ENCODE measurements at places on chromosomes 12 and 14.

DNA sequence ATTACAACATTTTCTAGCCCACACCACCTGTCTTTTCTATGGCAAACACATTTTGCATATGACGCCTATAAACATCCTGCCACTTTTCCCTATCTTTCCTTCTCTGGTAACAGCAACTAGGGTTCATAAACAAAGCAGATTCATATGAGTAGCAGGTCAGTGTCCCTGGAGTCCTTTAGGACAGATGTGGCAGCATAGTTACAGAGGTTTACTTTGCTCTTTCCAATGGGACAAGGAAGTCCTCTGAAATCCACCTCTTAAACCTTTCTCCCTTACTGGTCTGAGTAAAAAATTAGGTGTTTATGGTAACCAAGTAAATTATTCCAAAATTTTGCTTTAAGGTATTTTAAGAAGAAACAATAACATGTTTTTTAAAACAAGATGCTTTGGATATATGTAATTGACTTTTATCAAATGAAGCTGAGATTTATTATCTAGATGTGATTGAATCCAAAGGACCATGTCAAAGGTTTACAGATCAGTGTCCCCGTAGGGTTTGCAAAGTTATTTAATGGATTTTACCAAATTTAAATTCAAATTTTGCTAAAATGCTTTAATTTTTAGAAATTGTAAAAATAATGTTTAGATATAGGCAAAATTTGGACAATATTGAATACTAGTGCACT, 79.2 kb upstream of the PAWR start:
- DNase-seq: no peak

GRCh38 chr14:89921346-89921745, 33.2 kb downstream of the EFCAB11 start:
- DNase-seq: no peak

GRCh38 chr12:77213319-77213718, 147.9 kb upstream of the E2F7 start:
- no peak for DNase-seq

GRCh38 chr12:88577537-88577936, 2.7 kb downstream of the KITLG start:
- DNase-seq: no peak

DNA sequence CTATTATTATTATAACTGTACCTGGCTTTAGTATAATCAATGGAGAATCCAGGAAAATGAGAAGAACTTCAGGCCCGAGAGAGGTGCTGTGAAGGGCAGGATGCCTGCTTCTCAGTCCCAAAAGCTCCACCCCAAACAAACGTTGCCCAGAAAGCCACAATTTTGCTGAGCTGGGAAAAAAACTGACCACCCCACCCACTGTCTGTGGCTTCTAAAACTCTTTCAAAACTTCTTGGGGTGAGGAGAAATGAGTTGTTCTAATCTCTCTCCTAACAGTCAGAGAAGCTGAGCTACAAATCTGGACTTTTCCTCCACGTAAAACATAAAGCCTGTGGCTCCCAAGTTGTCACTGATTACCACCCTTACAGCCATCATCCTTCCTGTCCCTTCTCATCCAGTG, 13.4 kb downstream of the VDR start:
- no peak for DNase-seq

DNA sequence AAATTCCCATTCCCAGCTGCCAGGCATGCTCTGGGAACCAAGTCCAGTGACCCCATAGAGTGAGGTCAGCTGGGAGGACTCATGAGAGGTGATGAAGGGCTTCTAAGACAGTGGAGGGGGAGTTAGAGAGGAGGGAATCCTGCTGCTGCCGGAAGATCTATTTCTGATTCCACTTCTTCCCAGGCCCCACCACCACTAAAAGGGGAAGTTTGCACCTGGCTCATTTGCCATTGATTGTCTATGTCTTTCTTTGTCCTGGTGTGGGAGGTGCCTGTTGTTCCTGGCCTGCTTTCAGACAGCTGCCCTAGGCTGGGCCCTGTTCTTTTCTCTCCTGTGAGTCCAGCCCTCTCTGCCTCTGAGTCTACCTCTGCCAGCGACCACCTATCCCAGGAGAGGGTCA, 3.0 kb upstream of the KRT6A start:
- no peak for DNase-seq

DNA sequence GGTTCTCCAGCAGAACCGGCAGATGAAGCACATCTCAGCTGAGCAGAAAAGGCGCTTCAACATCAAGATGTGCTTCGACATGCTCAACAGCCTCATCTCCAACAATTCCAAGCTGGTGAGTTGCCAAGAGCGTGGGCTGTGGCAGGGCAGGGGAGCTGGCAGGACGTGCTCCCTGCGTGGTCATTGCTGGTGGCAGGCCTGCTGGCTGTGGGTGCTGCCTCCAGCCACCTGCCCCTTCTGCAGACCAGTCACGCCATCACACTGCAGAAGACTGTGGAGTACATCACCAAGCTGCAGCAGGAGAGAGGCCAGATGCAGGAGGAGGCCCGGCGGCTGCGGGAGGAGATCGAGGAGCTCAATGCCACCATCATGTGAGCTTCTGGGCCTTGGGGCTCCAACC, 35.8 kb downstream of the IL31 start:
- no peak for DNase-seq

DNA sequence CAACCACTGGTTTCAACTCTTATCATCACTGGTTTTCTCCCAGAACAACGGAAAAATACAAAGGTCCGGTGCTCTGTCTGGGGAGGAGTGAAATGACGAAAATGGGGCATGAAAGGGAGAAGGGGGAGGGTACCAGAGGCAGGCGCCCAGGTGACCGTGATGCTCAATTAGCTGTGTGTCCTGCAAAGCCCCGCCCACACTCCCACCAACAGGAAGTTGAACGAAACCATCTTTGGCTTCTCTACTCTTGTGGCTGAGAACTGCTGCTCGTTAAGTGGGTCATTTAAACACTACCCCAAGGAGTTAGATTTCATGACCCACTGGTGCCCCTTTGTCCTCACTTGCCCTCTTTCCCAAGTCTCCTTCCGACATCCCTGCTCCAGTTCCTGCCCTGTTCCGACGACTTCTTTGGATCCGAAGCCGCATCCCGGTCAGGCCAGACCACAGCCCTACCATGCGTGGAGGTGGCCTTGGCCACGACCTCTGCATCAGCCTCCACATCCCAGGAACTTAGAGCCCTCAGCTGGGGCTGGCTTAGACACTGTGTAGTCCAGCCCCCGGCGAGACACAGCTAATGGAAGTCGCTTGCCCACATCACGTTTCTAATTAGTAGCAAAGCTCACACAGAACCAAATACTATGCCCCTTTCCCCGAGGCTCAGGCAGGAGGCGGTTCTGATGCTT, 11.4 kb upstream of the LRTM2 start:
- peak; percentile 33 for DNase-seq

- no peak for DNase-seq
These were observed 32.4 kb upstream of the TMX1 start for GRCh38 chr14:51207621-51208020.

DNA sequence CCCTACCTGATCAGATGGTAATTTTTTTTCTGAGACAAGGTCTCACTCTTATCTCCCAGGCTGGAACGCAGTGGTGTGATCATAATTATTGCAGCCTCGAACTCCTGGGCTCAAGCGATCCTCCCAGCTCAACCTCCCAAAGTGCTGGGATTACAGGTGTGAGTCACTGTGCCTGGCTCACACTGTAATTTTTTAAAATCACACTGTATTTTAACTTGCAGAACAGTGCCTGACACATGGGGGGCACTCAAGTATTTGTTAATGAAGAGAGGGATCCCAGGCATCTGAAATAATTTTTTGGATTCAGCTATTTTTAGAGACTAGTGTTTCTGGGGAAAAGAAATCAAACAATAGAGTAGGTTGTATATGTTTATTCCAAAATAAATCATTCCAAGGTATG, 21.7 kb downstream of the LIMA1 start:
- DNase-seq: no peak

GRCh38 chr12:26648584-26648983, 184.4 kb downstream of the ITPR2 start:
- no peak for DNase-seq

DNA sequence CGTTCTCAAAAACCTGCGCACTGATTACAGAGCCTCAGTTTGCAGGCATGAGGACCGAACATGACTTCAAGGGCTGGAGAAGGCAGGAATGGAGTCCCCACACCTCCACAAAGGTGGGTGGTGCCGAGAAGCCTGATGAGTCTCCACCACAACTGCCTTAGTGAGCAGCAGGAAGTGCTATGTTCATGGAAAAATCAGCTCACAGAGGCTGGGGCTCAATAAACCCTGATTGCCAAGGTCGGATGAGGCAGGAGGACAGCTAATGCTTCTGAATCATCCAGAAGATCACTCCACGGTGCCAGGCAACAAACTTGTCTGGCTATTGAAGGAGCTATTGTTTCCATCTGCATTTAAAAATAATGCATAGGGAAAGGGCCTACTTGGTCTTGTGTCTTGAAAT, 31.1 kb downstream of the APPL2 start:
- DNase-seq: no peak

- DNase-seq: no peak
These were observed 18.1 kb downstream of the MEG3 start for GRCh38 chr14:100844082-100844408.

DNA sequence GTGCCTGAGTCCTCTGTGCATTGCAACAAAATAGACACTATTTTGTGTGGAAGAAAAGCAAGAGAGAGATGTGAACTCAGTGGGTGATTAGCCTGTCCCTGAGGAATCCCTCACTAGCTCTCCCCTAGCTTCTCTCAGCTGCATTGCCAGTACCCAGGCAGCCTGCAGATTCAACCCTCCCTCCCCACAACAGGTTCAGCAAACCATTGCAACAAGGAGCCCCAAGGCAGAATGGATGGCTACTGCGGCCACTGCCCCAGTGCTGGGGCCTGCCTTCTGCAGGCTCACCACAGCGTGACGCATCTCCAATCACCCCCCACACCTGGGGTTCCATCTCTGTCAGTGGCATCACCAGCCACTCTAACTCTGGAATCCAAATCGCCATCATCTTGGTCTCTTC, 2.3 kb downstream of the CRACR2A start:
- no peak for DNase-seq

DNA sequence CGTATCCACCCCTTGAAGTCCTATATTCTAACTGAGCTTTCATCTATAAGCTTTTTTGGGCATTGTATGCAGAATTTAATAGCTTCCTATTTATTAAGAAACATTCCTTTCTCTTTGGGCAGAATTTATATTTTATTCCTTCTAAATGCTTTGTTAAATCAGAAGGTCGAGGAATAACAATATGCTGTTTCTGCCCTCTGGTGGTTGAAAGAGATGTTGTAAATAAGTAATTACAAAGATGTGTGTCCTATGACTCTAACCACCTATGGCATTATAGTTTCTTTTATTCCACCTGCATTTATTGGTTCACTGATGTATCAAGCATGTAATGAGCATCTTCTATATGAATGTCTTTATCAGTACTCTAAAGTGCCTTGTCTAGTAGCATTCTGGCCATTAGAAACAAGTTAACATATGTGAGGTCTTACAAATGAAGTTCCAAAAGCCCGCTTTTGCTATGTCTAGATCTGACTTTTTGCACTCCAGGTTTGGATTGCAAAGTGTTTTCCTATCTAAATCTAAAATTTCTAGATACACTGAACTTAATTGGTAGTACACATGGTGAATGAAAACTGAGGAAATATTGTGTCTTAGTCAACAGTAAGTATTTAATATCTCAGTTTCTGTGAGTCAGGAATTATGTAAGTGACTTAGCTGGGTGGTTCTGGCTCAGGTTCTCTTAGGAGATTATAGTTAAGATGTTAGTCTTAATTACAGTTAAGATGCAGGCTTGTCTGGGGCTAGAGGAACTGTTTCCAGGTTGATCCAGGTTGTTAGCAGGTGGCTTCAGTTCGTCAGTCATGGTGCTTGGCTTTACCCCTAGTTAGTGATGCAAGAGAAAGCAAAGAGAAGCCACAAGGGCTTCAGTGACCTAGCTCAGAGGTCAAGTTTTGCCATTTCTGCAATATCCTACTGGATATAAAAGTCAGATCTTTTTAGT, 57.5 kb downstream of the PLEKHA5 start:
- DNase-seq: peak; percentile 29

- no peak for DNase-seq
These were observed 70.2 kb upstream of the BCL11B start for GRCh38 chr14:99342204-99342603.

DNA sequence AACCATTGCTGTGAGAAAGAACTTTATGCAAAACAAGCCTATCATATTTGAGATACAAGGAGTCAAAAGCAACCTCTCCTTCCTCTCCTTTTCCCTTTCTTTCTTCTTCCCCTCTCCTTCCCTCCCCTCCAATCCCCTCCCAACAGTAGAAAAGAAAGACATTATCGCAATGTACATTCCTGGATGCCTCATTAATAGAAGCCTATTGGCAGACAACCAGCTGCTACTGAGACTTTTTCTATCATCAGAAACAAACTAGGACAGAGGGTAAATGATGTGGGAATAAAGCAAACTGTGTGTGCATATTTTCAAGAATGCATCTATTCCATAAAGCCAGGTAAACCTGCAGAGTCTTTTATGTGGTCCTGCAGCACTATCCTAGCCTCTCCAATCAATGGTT, 237.2 kb downstream of the ITPR2 start:
- no peak for DNase-seq

DNA sequence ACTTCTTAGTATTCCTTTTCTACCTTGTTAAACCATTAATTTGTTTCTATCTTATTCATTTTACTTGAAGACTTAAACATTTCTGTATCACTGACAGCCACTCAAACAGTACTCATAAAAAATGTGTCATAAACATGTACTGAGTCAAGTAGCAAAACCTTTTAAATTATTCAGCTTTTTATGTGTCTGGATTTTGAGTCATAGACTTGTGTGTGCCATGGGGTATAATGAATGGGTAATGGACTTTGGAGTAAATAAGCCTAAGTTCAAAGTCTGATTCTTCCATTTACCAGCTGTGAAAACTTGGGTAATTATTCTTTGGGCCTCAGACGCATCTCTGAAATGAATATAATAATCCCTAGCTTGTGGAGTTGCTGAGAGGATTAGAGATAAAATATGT, 199.0 kb downstream of the RAD51B start:
- DNase-seq: no peak

GRCh38 chr14:85027681-85028370, 502.1 kb upstream of the FLRT2 start:
- DNase-seq: no peak

GRCh38 chr12:118571730-118572129, 195.4 kb downstream of the SUDS3 start:
- no peak for DNase-seq

DNA sequence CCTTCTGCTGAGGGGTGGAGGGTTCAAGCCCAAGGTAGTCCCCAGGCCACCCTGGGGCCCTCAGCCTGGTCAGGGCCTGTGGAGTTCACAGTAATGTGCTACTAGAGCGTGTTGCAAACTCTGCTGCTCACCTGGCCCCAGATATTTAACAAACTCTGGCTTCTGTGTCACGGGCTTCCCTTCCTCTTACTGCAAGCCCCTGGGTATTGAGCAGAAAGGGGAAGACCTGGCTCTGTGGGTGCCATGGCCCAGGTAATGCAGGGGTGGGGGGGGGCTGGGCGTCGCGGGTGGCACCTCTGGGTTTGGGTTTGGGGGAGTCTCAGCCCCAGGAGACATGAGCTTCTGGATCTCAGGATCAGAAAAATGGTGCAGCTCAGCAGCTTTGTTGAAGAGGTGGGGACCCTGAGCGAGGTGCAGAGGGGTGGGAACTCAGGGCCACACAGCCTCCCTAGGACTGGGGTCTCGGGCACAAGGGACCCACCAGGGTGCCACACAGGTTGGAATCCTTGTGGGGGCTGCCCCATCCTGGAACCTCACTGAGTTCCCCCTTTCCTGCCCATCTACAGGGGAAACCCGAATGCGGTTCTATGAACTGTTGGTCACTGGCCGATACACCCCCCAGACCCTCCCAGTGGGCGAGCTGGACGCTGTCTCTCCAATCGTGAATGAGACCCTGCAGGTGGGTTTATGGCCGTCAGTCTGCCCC, 4.0 kb downstream of the SETD1B start:
- no peak for DNase-seq

GRCh38 chr12:104600036-104600712, 143.4 kb downstream of the CHST11 start:
- no peak for DNase-seq

All from CD4-positive, alpha-beta T cell treated with Interleukin-17A for 1 hour (primary cell).